ENCODE measurements at places on chromosomes 2 and 18. TPM values are rescaled to one million over a fixed set of nuclear protein-coding genes. Genes with fewer than 3 reads are reported as not detected.

DNA sequence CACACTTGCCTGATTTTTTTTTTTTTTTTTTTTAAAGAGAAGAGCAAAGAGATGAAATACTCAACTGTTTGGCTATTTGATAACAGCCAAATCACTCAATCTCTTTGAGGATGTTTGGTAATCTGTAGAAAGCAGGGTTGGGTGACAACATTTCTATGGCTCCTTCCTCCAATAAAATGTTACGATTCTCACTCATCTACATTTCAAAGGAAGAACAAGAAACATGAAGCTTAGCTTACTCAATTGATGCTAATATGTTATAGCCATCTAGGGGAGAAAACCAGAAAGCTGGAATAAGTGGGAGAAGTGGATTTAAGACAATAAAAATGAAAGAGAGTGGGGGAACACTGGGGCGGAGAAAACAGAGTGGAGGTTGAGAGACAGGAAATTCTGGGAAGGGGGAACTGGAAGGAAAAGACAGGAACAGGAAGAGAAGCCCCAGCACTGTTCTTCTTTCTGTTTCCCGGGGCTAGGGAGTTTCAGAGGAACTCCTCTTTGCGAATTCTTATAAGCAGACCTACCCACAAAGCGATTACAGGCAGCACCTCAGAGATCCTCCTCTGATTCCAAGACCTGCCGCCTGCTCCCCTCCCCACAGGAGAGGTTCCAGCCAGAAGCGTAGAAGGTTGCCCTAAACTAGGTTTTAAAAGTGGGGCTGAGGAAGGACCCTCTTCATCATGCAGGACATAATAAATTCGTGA lies 13.3 kb downstream of the ST3GAL5 start:
- DNase-seq: no peak

GRCh38 chr2:215059724-215060123 lies 78.7 kb downstream of the ABCA12 start:
- no peak for DNase-seq

The DSG1 gene
- 0.04 TPM for polyA plus RNA-seq

The PLCD4 gene
- 7.4 TPM for polyA plus RNA-seq

All from right renal pelvis (tissue), 4 donors.